ENCODE measurements at places on chromosomes 7 and 10.

GRCh38 chr10:93417921-93418320 lies 64.2 kb downstream of the MYOF start:
- no peak for DNase-seq

GRCh38 chr7:43931346-43931745 lies 5.1 kb downstream of the UBE2D4 start:
- no peak for DNase-seq

DNA sequence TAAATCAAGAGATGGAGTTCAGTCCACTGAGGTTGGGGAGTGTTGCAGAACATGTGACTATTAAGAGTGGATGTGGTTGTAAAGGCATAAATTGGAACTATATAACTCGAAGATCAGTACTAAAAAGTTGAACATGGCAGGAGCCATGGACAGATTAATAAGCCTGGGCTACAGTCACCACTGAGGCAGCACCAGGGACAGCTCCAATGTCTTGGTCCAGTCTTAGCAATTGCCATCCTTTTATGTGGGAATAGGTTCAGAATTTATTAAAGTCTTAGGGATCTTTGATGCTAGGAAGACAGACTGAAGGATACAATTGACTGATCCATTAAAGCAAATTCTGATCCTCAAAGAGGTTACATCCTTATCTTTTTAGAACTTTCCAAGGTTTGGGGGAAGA lies 156.6 kb downstream of the ADRA2A start:
- no peak for DNase-seq

DNA sequence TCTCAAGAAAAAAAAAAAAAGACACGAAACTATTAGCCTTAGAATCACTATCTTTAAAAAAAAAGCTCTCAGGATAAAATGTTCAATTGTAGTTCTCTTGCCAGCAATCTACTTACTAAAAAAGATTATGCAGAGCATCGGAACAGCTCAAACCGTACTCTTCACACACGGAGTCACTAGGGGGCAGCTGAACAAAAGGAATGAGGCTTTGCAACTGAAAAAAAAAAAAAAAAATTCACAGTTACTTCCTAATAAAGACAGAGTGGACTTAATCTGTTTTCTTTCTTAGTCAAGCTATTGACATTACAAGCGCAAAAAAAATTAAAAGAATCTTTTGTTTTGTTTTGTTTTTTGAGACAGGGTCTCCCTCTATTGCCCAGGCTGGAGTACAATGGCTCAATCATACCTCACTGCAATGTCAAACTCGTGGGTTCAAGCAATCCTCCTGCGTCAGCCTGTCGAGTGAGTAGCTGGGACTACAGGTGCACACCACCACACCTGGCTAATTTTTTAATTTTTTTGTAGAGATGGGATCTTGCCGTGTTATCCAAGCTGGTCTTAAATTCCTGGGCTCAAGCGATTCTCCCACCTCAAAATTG lies 11.5 kb downstream of the PMS2 start:
- DNase-seq, result peak; percentile 42

DNA sequence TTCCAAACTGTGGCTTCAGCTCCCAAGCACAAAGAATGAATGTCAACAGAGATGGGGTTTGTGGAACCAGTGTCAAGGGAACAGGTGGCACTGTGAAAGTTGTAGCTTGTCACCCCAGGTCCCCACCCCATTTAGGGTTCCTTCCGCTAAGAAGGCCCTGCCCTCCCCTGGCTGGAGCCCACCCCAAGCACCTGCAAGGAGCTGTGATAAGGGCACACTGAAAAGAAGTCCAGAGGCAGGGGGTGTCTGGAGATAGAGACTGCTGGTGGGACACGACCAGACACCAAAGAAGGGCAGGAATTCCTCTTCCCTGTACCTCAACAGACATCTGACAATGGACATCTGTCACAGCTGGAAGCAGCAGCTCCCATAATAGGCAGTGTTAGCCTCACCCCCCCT lies 4.5 kb downstream of the GRID1 start:
- DNase-seq, result no peak

Measured in activated CD4-positive, alpha-beta T cell treated with anti-CD3 and anti-CD28 coated beads, Interleukin-2, amount 50 U/mL, for 1 hour (primary cell).